ENCODE measurements at places on chromosomes 11 and 22.

DNA sequence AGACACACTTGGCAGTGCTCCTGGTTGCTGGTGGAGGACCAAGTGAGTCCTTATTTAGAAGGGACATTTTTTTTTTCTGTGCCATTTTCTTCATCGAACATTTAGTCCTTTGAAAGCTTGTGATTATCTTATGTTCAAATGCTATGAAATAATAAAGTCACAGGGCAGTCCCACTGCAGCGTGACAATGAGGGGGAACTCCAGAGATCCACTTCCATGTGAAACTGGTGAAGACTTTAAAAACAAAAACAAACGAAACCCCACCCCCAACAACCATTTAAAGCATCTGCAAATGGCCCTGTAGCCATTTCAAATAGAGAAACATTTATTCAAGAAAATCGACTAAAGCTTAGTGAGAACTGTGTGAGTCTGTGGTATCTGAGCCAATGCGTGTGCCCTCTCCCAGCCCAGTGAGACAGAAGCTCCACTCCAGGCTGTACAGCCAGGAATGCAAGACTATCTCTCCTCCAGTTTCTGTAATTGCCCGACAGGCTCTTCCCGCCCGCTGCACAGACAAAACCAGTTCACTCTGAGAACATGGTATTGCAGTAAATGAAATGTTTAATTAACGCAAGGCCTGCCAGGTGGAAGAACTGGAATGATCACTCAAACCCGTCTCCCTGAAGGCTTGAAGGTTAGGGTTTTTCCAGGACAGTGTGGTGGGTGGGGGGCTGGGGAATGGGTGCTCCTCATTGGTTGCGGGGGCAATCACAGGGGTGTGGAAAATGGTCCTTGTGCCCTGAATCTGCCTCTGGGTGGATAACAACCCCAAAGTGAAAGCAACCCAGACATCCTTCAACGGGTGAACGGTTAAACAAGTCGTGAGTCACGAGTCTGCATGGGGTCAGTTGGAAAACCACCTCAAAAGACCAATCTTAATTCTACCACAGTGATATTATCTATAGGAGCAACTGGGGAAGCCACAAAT lies 8.4 kb downstream of the KRTAP5-6 start:
- no peak for DNase-seq

DNA sequence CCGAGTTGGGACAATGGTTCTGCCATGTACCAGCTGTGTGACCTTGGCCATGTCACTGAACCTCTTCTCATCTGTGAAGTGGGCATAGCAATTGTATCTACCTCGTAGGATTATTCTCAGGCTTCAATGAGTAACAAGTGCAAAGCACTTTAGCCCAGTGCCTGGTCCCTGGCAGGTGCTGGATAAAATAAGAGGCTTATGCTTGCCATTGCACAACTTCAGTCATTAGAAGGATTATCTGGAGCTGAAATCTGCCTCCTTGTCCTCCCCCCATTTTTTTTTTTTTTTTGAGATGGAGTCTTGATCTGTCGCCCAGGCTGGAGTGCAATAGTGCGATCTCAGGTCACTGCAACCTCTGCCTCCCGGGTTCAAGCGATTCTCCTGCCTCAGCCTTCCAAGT lies 7.2 kb downstream of the SMTNL1 start:
- DNase-seq, result no peak

DNA sequence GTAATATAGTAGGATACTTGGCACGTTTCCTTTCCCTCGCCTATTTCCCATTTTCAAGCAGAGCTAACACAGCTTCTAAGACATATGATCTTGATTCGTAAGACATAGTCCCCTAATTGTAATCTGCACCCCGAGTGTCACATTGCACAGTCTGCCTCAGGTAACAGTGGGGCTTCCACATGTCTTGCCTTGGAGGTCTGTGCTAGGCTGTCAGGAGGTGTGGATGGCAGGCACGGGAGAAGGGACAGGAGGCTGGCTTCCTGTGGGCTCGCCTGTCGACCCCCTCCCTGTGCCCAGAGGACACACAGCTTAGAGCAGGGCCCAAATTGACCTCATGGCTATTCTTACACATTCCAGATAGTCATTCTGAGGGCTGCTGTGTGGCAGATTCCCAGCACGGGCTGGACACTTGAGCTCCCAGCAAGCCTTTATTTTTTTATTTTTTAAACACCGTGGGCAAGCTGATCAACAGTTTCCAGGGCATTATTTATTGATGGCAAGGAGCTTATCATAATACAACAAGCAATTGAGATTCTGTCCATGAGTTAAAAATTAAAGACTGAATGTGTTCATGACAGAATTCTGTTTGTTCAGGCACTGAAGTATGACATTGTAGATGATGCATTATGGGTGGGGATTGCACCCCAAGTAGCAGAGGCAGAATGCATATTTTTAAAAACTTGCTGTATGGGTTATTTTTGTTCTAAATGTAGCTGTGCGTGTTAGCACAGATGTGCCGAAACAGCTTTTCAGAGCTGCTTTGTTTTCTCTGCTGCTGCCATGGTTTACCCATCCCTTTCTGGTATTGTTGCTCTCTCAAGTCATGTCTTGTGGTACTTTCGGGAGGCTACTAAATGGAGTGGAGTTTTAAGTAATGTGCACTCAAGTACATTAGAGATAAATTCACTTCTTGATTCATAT lies 113.0 kb downstream of the ATXN10 start:
- no peak for DNase-seq

GRCh38 chr22:25853501-25854284 lies 111.7 kb downstream of the MYO18B start:
- no peak for DNase-seq

DNA sequence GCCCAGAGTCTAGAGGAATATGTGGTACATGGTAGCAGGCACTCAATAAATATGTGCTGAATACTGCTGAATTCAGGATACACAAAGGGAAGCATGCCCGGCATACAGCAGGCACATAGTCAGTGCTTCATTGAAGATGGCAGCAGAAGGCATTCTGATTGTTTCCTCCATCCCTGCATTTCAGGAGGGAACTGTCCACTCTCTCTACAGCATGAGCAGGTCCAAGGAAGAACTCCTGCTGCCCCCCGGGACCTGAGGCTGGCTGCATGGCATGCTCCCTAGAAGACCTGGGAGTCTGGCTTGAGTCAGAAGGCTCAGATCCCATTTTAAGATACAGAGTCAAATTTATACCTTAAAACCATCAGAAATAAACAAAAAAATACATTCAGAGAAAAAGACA lies 319.3 kb upstream of the NARS2 start:
- no peak for DNase-seq

DNA sequence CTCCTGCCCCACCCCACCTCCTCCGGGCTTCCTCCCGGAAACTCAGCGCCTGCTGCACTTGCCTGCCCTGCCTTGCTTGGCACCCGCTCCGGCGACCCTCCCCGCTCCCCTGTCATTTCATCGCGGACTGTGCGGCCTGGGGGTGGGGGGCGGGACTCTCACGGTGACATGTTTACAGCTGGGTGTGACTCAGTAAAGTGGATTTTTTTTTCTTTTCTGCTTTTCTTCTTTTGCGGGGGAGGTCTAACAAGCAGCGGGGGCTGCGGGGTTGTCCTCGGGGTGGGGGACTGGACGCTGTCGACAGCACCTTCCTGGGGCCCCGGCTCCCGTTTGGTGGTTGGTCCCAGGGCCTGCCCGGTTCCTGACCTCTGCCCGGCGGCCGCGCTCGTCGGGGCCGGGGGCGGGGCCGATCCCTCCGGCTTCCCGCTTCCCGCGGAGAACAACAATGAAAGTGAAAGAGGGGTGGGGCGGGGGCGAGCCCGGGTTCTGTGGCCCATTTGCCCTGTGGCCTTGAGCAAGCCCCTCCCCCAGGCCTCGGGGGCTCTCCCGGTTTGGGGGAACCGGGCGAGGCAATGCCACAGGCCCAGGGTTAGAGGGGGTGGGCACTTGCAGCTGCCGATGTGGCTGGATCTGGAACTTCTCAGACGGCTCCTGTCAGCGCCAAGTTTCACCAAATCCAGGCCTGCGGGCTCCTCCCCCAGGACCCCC lies 975 bp upstream of the MDK start:
- no peak for DNase-seq

DNA sequence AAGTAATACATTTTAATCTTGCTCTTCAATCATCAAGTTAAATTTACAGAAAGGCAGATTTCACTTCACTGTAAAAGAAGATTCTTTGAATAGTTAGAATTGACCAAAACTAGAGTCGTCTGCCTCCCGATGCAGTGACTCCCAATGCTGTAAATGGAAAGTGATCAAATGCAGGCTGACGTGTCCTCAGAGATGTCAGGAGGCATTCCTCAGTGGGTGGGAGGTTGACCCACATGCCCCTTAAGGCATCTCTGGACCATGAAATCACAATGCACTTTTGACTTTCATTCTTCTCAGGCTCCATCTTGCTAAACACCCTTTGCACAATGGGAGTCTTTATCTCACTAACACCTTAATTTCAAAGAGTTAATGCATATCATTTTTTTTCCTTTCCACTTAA lies 19.0 kb upstream of the CECR2 start:
- no peak for DNase-seq

DNA sequence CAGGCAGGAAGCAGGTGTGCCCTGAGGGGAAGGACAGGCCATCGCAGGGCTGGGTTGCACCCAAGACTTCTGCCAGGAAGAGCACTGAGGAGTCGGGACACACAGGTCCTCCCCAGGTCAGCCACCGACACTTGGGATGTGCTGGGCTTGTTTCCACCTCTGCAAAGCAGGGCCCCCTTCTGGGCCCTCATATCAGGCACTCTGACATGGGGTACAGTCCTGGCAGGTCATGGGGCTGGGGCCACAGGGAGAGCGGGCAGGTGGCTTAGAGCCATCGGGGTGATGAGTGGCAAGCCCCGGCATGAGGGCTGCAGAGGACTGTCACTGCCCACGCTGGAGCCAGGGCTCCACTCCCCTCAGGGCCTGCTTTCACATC lies 7.9 kb upstream of the ADORA2A start:
- DNase-seq, result no peak

DNA sequence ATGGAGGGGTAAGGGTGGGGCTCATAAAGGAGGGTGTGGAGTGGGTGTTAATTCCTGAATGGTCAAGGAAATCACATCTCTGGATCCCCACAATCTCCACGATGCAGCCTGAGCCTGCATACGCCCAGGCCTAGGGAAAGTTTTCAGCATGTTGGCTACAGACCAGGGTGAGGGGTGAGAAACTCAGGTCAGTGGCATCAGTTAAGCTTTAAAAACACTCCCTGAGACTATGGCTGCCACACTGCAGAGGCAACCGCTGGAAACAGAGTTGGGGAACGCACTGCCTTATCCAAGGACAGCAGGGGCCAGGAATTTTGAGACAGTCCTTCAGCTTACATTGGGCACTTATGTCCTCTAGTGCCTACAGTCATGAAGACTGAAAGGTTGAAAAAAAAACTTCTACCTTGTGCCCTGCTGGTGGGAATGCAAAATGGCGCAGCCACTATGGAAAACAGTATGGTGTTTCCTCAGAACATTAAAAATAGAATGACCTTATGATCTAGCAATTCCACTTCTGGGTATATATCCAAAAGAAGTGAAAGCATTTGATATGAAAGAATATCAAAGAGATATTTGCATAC lies 19.7 kb downstream of the DKK3 start:
- DNase-seq, result no peak

- DNase-seq, result no peak
Measured at GRCh38 chr11:74683941-74684481, 47.2 kb downstream of the CHRDL2 start.

DNA sequence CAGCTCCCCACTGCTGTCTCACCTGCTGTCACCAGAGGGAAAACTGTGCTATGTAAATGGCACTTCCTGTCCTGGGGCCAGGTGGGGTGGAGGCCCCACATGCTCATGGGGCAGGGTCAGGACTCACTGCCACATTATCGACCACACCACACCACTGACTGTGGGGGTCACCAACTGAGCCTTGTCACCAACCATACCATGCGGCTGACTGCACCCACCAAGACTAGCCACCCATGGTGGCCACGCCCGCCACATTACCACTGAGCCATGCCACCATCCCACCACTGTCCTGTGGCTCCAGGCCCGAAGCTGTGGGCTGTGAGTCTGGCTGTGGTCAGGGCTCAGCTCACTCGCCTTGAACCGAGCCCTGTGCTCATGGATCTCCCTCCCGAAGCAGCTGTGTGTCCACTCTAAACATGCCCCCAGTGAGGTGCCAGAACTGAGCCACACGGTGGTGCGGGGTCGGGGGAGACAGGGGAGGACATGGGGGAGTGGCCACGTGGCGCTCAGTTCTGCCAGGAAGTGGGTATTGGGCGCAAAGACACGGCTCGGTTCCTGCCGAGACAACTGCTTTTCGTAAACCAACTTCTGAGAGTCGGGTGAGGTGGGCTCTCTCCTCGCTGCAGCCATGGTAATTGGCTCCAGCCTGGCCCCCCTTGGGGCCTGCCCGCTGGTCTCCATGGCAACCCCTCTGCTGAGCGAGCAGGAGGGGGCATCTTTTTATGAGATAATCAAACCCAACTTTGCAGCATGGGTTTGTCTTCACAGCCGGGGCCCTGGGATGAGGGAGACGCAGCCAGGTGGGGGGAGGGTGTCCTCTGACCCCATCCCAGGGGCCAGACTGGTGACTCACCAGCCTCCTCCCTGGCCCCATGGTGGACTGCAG lies 23.2 kb downstream of the RTN4R start:
- DNase-seq, result no peak

GRCh38 chr22:46449116-46449691 lies 88.2 kb downstream of the CELSR1 start:
- DNase-seq, result no peak

DNA sequence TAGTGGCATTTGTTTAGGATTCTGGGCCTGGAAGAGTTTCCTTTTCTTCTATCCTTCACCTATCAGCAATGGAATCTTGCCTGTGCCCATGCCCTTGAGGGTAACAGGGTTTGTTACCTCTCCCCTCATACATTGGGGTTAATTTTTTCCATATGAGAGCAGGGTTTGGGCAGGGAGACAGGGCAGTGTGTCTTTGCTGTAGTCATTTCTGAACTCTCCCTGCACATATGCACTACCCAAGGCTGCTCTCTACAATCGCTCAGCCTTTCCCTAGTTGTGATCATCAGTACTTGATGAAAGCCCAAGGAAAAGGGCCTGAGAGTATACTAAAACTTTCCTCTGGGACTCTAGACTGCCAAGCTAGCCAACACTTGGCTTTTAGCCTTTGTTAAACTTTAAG lies 95.7 kb downstream of the LRRC32 start:
- DNase-seq, result no peak

GRCh38 chr11:117613521-117613920 lies 183.5 kb downstream of the DSCAML1 start:
- DNase-seq, result no peak

- no peak for DNase-seq
Measured at GRCh38 chr22:50076646-50077535, 8.3 kb downstream of the MLC1 start.

- DNase-seq, result peak; percentile 49
Measured at GRCh38 chr11:111691176-111691575, 75.0 kb downstream of the PPP2R1B start.

Measured in putamen (tissue), 1 donor.